ENCODE measurements at places on chromosomes 1 and 21.

- no peak for DNase-seq
These were observed 10.9 kb downstream of the SLC41A1 start for GRCh38 chr1:205802060-205802459.

DNA sequence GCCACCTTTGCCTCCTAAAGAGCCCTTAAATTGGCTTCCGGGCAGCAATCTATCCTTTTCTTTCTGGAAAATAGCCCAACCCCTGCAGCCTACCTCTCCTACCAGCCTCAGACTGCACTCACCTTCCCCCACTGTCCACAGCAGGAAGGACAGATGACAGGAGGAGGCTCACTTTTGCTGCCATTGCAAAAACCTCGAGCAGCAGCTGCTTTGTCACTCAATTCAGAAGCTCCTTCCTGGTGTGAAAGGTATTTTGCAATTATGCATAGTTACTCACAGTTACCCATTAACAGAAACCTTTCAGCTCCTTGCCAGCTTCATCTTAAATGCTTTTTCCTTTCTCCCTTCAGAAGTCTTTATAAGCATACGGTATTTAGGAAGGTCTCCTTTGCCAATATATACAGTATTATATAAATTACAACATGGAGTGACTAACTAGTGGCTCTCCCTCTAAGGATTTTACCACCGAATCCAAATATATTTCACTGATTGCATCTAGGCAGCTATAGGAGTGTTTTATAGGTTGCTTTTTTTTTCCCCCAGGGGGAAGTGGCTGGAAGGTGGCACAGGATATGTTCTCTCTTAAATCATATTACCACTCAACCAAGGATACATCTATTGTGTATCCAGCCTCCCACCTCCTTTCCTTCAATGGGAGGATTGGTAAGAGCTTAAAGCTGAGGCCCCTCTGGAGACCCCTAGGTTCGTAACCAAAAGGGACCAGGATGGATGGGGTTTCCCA, 142.1 kb upstream of the IPO9 start:
- DNase-seq = no peak

DNA sequence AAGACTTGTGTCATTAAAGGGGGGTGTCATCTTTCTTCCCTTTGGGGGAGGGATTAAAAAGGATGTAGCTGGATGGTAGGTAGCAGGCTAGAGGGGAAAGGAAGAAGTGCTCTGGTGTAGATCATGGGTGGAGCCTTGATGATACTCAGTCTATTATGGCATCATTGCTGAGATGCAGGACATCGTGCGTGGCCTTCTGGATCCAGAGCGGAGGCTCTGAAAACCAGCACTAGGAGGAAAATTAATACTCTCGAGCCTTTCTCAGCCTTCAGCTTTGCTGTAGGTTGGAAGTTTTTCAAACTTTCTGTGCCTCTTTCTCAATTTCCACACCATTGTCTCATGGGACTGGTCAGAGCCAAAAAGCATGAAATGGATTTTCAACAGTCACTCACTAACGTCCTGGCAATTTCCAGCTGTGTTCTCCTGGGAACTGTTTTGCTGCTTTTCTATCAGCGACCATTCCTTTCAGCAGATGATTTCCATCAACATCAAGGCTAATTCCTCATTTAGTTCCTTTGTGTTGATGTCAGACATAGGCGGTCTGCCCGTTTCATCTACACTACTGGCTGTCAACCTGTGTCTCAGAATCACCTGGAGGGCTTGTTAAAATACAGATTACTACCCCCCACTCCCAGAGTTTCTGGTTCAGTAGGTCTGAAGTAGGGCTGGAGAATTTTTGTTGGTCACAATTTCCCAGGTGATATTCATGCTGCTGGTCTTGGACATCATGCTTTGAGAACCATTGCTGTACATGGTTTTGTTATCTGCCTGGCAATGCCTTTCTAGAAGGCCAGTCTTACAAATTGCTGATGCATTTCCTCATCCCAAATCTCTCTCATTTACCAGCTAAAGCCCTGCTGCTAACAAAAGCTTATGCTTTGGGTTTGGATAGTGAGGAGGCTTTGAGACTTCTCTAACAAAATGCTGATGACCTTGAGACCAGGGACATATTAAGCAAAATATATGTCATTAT, 7.7 kb downstream of the CACNA1E start:
- no peak for DNase-seq

- no peak for DNase-seq
These were observed 26.3 kb upstream of the TRAPPC10 start for GRCh38 chr21:43985690-43986251.

DNA sequence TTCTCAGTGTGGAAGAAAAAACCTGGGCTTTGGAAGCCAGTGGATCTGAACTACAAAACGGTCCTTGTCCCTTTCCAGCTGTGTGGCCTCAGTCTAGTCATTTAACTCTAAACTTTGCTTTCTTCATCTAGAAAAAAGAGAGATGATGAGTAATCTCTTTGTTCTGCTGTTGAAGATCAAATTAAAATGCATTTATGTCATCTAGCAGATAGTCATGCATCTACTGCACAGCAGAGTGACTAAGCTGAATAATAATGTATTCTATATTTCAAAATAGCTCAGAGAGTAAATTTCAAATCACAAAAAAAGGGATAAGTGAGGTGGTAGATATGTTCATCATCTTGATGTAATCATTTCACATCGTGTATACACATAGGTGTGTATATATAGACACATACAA, 473.2 kb downstream of the DSCAM start:
- no peak for DNase-seq

DNA sequence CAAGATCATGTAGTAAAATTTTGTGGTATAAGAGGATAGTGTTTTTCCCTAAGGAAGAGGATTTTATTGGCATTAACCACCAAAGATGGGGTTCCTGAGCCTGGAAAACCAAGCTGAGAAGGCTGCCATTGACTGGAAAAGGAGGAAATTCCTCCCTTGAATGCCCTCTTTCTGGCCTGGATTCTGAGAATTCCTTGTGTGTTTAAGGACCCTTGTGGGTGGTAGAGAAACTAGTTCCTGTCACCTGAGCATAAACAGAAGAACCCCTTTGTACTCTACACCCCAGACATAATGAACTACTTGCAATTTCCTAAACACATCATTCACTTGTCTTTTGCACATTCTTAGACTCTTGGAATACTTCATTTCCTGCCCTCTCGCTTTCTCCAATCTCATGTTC, 33.1 kb upstream of the CEP350 start:
- DNase-seq = no peak

GRCh38 chr1:95119273-95119672, 2.1 kb downstream of the TLCD4 start:
- no peak for DNase-seq

DNA sequence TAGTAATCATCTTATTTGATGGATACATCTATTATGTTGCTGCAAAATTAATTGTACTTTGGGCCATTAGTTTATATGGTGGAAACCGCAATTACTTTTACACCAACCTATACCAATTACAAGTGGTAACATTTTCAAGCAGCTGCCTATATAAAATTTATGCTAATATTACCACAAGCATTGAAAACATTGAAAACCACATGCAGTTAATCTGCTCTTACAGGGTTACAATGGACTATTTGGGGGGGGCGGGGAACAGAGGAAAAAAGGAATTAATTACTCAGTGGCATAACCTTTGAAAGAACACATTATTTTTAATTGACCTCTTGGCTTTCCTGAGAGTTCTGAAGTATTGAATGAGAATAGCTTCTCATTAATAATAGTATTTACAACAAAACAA, 1793.2 kb downstream of the NCAM2 start:
- DNase-seq = no peak

DNA sequence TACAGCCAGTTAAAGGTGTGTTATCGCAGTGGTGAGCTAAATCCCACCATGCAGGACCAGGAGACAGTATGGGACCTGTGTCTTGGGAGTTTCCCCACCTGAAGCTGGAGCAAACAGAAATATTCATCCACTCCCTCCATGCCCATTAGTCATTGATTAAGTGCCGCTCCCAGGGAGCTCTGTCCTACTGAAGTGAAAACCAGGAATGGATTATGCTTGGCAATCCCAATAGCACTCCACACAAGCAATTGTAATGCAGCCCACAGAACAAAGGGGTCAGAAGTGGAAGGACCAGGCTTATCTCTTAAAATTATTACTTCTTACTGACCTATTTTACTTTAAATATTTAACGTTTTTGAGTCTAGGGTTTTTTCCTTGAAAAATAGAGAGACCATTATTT, 1005.4 kb downstream of the ADGRL2 start:
- DNase-seq = no peak

- DNase-seq = no peak
These were observed 300.7 kb upstream of the RGS18 start for GRCh38 chr1:191857600-191857999.

DNA sequence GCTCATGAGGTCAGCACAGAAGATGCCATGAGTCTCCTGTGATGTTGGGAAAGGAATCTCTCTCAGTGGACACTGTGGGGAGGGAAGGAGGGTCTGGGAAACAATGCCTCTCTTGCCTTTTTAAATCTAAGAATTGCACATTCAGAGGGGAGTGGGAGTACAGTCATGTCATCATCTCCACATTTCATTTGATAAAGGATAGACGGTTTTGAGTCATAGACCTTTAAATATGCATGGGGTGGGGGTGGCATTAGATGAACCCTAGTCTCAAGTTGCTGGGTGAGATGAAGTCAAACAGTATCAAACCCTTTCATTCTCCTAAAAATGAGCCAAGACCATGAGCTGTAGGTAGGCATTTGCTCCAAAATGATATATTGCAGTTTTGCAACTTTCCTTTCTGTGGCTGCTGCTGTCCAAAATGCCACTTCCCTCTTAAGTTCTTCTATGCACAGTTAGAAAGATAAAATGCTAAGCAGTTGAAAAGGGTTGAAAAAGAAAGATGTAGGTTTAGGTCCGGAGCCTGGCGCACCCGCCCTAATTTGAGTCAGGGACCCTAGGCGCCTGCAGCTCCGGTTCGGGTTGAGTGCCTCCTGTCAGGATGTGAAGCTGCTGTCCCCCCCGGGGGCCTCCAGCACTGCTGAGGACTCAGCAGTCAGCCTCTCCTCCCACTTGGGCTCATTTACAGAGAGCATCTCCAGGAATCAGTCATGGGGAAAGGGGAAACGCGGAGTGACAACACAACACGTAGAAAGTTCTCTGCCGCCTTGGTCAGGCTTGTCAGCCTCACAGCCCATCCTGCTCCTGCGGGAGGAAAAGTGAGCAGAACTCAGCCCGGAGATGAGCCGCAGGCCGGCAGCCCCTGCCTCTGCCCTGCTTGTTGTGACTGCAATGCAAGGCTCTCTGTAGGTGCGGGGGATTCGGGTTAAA, 479.3 kb upstream of the RUNX1 start:
- no peak for DNase-seq

DNA sequence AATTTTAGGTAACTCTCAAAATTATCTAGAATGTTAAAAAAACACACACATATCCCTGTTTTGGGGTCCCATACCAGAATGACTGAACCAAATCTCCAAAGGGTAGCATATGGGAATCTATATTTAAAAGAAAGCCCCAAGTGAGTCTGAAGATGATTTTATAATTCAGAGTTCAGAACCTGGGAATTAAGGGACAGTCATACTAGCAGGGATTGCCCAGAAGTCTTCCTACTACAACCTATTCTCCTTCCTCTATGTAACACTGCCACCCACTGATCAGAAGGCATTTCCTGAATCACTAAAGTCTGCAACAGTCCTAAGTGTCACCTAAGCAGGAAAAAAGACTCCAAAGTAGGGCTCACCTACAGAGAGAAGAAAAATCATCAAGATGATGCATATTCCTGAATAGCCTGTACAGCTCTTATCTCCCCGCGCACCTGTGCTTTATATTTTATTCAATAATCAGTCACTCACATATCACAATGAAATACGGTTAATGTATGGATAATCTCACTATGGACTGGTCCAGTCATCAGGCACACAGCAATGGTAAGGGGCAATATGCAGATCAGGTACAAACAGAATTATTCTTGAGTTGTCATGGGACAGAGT, 4.9 kb downstream of the RGS1 start:
- DNase-seq = peak; percentile 2

GRCh38 chr1:1162597-1163537, 10.8 kb upstream of the TTLL10 start:
- peak; percentile 75 for DNase-seq
